ENCODE measurements at places on chromosomes 1 and 21.
A peak's percentile ranks its signal among the peaks of the same experiment; 100 is the strongest.

- DNase-seq, result no peak
These were observed 121.6 kb upstream of the IRF2BP2 start for GRCh38 chr1:234731569-234732085.

- no peak for DNase-seq
These were observed 95.0 kb downstream of the RAVER2 start for GRCh38 chr1:64839732-64840405.

- DNase-seq, result no peak
These were observed 83.3 kb upstream of the PGBD5 start for GRCh38 chr1:230509281-230509977.

DNA sequence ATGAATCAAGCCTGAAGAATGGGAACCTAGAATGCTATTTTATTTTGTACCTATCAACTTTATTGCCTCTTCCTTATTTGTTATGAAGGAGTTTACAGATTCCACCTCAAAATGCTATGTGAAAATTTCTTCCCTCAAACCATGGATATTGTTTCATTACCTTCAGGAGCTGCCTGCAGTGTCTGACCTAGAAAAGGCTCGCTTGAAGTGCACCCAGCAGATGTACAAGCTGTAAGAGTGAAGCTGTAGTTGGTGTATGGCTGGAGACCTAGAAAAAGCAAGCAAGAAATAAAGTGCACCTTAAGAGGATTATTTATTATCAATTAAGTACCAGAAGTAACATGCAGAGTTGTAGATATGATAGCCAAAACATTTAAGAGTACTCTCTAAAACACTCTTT is 199.4 kb downstream of the KCTD3 start:
- DNase-seq, result no peak

DNA sequence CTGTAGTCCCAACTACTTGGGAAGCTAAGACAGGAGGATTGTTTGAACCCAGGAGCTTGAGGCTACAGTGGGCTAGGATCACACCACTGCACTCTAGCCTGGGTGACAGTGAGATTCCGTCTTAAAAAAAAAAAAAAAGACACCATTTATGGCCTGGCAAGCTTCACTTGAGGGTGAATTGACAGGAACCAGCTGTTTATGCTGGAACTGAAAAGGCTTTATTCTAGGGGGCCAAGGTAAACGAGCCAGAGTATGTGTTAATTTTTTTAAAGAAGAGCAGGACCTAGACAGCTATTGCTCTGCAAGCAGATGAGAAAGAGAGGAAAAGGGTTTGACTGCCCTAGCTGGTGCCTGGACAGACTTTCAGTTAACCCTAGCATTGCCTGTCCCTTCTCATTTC is 37.0 kb downstream of the S100A6 start:
- no peak for DNase-seq

DNA sequence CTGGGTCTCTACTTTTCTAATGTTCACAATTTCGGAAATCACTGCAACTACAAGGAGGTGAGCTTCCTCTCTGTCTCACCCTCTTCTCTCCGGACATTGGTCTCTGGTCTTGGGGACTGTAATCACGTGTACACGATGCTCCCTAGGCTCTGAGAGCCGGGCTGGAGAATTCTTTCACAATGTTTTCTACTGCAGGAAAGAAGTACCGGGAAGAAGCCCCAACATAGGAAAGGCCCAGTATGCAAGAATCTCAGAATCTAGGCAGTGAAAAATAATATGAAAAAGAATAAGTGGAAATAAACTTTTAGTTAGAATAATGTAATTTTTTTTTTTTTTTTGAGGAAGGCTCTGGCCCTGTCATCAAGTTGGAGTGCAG is 13.5 kb upstream of the HJV start:
- DNase-seq, result no peak

- DNase-seq, result no peak
These were observed 34.1 kb downstream of the CFAP74 start for GRCh38 chr1:1969505-1969900.

GRCh38 chr1:225885336-225885735 is 3.2 kb upstream of the TMEM63A start:
- no peak for DNase-seq

- no peak for DNase-seq
These were observed 17.9 kb downstream of the CSRP1 start for GRCh38 chr1:201488830-201489589.

GRCh38 chr1:53585129-53585528 is 125.9 kb downstream of the DMRTB1 start:
- no peak for DNase-seq

- no peak for DNase-seq
These were observed 221.4 kb upstream of the PKN2 start for GRCh38 chr1:88462488-88463261.

DNA sequence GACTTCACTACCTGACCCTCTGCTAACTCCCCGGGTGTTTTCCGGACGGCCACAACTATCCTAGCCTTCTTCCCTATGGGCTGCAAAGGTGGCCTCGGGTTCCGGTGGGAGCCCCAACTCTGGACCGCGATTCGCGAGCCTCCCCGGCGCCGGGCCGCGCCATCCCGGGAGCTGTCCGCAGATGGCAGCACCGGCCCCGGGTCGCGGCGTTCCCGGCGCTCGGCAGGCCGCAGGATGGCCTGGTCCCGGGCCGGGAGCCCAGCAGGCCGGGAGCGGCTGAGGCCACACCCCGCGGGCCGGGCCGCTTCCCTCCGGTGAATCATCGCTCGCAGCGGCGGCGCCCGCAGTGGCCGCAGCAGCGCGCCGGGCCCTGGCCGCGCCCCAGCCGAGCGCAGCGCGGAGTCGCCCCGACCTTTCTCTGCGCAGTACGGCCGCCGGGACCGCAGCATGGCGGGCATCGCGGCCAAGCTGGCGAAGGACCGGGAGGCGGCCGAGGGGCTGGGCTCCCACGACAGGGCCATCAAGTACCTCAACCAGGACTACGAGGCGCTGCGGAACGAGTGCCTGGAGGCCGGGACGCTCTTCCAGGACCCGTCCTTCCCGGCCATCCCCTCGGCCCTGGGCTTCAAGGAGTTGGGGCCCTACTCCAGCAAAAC is at the start of gene CAPN2:
Gene CAPN2 (plus strand): TSS at position 346 of the 656 bp plus-strand sequence. CDS start 102 bp downstream, at position 448.
- peak; percentile 60 for DNase-seq

DNA sequence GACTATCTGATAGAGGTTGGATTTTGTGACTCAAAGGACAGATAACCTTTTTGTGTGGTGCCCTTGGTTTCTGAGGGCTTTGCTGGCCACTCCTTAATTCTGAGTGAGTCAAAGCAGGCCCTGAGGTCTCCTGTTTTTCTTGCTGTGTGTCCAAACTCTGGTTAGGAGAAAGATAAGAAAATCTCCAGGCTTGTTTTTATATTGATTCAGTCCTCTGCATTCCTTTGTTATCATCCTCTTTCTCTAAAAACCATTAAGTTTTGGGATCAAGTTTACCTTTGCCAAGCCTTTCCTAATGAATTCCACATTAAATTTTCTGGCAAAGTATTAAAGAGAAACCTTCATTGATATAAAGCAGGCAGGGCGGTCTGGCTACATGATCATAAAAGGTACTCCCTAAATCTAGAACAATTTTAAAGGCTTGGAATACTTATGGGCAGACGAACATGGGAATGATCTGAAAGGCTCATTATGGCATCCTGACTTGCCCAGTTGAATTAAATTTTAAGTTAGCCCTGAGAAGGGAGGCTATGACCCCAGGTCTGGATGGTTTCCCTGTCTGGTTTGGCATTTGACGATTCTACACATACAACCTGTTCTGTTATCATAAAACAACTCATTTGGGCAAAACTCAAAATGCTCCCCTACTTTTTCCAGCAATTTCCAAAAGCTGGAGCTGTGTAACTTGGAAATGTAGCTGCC is 20.8 kb downstream of the ZBTB8B start:
- DNase-seq, result no peak

GRCh38 chr1:12433323-12434053 is 184.5 kb downstream of the DHRS3 start:
- no peak for DNase-seq

- DNase-seq, result no peak
These were observed 88.3 kb upstream of the IPO9 start for GRCh38 chr1:201740670-201741111.

- DNase-seq, result no peak
These were observed 62.4 kb downstream of the DIRAS3 start for GRCh38 chr1:67988066-67988465.

DNA sequence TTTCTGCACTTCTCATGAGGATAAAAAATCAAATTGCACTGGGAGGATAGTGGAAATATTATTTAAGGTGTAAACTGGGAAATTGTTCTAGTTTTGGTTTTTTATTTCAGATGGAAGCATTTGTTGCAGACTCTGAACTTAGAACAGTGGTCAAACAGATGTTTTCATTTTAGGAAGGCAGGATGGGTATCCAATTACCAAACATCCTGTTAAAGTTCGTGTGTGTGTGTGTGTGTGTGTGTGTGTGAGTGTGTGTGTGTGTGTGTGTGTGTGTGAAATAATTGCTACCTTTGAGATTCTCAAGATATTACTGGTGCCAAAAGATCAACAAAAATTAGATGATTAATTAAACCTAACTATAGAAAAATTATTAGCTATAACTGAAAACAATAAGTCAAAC is 24.3 kb upstream of the DUSP10 start:
- DNase-seq, result no peak

DNA sequence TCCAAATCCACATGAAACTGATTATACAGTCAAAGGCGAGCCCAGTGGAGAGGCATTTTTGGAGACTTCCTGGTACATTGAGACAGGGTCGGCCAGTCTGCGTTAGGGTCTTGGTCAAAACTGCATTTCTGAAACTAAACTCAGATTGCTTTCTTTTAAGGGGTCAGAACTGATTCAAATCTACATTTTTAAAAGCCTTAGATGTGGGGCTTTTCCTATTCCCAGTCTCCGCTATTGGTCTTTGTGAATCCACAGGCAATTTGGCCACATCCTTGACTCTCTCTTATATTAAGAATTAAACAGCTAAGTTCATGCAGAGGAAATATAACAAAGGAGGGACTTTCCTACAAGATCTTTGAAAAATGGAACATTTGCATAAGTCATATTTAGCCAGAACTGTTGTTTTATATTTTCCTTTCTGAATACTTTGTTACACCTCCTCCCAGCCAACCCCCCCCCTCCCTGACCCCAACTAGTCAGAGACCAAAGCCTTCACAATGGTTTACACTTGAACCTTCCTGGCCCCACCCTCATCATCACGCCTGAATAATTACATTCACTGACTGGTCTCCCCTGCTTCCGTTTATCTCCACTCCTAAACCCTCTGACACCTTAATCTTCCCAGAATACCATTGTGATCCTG is 30.9 kb downstream of the SELL start:
- DNase-seq, result peak; percentile 40

DNA sequence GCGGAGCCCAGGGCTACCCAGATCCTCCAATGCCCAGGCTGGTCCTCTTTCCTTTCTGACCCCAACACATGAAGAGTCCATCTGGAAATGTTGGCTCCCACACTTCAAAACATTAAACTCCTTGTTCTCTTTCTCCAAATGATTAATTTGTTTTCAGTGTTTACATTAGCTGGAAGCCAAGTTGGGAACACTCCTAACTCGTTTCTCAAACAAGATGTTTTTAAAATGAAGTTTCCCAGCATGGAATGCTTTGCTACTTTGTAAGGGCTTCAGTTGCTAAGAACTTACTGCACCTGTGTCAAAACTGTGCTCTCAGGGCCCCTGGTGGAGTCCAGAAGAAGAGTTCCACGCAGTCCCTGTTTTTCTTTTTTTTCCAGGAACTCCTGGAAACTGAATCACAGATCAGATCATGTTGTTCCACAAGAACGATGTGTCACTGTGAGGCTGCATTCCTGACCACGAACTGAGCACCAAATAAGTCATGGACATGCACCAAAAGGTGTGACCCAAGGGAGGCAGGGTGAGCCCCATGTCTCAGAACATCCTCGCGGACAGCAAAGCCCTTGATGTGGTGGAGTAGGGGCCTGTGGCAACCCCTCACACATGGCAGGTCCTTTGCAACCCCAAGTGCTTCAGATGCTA is 257.3 kb downstream of the KCNJ6 start:
- no peak for DNase-seq

GRCh38 chr1:228109962-228110488 is 926 bp upstream of the MRPL55 start:
- no peak for DNase-seq

DNA sequence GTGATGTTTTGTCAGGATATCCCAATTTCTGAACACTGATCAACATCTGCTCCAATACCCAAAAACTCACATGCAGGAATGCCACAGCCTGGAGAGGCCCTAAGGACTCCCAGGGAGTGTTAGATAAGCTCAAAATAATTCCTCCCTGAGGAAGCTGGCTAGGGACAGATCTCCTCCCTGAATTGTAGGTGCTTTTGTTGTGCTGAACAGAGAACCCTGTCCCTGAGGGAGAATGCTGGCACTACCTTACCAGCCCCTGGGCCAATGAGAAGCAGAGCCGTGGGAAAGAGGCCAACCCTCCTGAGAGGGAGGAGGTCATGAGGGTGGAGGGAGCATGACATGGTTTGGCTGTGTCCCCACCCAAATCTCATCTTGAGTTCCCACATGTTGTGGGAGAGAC is 73.6 kb upstream of the PTGFRN start:
- no peak for DNase-seq

- no peak for DNase-seq
These were observed 1622.8 kb upstream of the B3GALT2 start for GRCh38 chr1:194809215-194809614.

GRCh38 chr1:34163792-34164731 is 968 bp downstream of the CSMD2 start:
- no peak for DNase-seq

GRCh38 chr1:107479865-107480350 is 339.1 kb downstream of the NTNG1 start:
- DNase-seq, result no peak

- no peak for DNase-seq
These were observed 8.3 kb upstream of the RNF19B start for GRCh38 chr1:32972814-32973428.

GRCh38 chr1:9859281-9860014 is 35.7 kb upstream of the CLSTN1 start:
- no peak for DNase-seq

- no peak for DNase-seq
These were observed 186.2 kb downstream of the RHOU start for GRCh38 chr1:228921481-228921880.

GRCh38 chr21:45439161-45439872 is 34.4 kb downstream of the COL18A1 start:
- peak; percentile 82 for DNase-seq

DNA sequence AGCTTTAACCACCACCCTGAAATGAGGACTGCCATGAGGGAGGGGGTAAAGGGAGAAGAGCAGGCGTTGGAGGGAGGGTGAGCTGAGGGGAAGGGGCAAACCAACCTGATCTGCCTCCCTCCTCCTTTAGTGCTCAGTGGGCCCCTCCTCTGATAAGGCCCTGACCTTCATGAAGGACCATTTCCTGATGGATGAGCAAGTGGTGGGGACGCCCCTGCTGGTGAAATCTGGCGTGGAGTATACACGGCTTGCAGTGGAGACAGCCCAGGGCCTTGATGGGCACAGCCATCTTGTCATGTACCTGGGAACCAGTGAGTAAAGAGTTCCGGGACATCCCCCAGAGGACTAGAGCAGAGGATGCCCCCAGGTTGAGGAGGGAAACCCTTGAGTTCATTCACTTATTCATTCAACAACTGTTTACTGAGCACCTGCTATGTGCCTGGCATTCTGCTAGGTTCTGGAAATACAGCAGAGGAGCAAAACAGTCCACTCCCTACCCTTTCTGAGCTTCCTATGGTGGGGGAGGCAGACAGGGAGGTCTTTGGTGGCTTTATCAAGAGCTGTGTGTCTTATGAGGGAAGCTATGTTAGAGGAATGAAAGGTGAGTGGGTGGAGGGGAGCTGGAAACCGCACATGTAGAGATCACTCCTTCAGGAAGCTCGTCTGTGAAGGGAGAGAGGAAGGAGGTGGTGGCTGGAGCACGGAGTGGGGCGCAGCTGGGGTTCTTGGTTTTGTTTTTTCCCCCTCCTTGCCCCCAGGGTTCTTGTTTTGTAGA is 19.5 kb downstream of the SEMA4A start:
- DNase-seq, result no peak

GRCh38 chr1:35570589-35571137 is 2.5 kb upstream of the TFAP2E start:
- no peak for DNase-seq

All from activated T-cell treated with anti-CD3 and anti-CD28 coated beads for 48 hours (primary cell).